ENCODE measurements at places on chromosomes 5 and 9.

DNA sequence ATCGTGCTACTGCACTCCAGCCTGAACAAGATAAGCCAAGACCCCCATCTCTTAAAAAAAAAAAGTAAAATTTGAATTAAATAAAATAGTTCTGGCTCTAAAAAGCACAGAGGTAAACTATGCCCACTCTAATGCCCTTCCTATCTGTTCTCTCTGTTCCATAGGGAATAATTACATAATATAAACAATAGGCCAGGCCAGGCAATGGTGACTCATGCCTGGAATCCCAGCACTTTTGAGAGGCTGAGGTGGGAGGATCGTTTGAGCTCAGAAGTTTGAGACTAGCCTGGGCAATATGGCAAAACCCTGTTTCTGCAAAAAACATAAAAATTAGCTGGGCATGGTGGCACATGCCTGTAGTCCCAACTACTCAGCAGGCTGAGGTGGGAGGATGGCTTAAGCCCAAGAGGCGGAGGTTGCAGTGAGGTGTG, 47.4 kb downstream of the MYO10 start:
- DNase-seq, result no peak

- no peak for DNase-seq
Observed at GRCh38 chr9:120869360-120869687, 7.7 kb downstream of the PHF19 start.

GRCh38 chr9:81720450-81721086, 31.2 kb upstream of the TLE1 start:
- no peak for DNase-seq

GRCh38 chr9:133460405-133461175, 812 bp downstream of the CACFD1 start:
- DNase-seq, result peak; percentile 77

DNA sequence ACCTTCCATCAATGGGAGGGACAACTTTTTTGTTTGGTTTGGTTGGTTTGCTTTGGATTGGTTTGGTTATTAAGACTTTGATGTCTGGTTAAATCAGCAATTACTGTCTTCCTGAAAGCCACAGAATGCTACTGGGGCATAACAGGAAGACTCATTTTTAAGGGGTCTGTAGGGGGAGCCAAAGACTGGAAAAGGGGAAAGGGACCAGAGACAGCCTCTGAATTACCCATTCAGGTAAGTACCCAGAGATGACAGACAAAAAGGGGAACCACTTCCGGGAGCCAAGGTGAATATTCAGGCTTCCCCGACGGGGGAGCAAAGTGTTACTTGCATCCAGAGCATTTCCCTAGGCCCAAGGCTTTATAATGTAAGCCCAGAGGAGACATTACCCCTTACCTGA, 4.6 kb upstream of the FEM1C start:
- DNase-seq, result no peak

DNA sequence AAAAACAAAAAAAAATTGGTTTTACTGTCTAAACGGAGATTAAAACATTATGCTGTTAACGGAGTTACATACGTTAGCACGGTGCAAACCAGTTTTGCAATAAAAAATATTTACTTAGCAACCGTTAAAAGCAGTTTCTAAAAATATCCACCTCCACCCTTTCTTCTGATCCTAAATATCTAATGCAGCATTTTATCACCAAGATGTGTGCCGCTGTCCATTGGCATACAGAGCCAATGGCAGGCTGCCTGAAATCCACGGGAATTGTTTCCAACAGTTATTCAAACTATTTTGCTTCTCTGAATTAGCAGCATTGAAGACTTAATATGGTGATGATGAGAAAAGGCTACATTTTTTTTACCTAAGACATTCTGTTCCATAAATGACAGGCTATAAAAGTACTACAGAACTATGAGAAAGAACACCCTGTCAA, 61.6 kb downstream of the CSNK1A1 start:
- DNase-seq, result no peak

DNA sequence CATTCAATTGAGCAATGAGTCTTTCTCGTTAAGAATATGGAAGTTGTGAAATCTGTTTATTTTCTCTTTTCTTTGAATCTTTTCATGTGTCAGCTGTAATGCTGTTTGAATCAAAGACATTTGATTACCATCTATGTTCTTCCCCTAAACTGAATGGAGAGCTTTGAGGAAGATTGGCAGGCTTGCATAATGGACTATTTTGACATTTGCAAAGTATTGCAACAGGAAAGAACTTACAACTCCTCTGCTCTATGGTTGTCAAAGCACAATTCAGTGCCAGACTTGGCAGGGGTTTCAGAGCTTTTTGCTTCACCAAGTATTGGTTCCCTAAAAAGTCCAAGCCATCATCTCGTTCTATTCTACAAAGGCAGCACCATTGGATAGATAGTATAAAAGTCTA, 549.0 kb upstream of the NUDT12 start:
- DNase-seq, result no peak

DNA sequence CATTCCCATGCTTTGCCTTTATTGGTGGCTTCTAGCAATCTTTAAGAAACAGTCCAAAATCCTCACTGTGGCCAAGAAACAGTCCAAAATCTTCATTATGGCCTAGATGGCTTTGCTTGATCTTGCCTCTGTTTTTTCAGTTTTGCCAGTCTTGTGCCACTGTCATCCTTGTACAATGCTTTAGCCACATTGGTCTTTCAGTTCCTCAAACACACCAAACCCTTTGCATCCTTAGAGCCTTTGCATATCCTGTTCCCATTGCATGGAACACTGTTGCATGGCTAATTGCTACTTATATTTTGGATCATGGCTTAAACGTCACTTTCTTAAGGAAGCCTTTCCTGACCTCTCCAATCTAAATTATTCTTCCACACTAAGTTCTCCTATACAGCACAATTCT, 22.1 kb downstream of the MRRF start:
- DNase-seq, result no peak

DNA sequence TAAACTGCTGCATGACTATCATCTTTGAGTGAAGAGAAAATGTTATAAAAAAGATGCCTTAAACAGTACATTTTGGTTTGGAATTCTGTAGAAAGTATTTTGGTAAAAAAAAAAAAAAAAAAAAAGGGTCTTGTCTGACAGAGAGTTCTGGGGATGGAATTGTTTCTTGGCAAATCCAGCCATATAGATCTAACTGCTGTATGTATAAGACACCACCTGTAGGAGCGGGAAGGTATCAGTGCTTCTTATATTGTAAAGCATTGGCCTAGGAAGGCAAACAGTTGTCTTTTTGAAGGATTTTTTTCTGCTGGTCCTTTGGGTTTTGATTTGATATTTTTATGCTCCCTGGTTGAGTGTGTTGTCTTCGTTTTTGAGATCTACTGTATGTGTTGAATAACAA, 2.8 kb downstream of the PURA start:
- DNase-seq, result no peak

GRCh38 chr5:139223481-139223880, 25.3 kb upstream of the SIL1 start:
- no peak for DNase-seq

DNA sequence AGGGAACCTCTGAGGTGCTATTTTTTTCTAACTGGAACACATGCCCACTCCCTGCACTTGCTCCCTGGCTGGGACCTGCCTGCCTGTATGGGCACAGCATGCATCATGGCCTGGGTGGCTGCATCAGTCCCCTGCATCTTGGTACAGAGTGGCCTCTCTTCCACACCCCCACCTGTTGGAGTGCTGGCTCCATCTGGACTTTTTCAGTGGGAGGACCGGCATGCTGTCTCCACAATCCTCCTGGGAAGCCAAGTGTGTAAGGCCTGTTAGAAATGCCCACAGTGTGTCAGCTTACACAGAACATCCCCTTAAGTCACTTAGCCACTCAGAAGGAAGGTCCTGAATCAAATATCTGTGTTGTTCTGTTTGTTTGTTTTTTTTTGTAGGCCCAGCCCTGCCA, 102.9 kb downstream of the MARCHF3 start:
- no peak for DNase-seq

DNA sequence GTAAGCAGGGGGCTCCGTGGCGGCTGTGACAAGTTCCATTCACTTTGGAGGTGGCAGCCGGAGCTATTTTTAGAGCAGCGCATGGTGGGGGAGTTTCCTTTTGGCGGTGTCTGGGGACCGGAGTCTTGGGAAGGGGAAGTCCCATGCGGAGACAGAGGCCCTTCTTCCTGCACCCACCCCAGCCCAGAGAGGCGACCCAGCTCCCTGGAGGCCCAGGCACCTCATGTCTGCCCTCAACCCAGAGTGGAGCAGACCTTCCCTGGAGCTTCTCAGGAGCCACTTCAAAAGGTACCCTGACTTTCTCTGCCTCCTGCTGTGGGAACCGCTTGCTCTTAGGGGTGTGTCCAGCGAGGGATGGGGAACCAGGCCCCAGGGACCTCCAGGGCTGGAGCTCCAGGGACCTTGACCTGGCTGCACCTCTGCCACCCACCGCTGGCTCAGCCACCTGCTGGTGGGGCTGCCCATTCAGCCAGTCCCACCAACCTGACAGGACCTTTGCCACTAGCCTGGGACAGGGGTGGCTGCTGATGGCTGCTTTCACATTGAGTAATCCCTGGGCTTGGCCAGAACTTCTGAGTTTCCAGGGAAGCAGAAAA, 34.1 kb downstream of the NEK6 start:
- peak; percentile 16 for DNase-seq

GRCh38 chr5:34496260-34496691, 159.9 kb upstream of the RAI14 start:
- no peak for DNase-seq

DNA sequence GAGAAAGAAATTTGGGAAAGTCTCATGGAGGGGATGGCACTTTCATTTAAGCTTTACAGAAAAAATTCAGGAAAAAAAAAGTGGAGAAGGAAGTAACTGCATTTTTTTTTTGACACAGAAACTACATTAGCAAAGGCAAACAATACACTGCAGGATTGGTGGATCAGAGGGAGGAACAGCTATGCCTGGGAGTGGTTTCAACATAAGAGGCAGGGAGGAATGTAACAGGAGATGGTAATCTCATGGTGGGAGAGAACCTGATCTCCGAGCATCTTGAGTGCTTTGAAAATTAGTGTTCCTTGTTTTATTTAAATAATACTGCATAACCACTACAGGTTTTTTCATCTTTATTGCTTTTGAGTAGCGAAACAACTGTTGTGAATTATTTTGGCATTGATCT, 249.4 kb downstream of the FAM170A start:
- no peak for DNase-seq

DNA sequence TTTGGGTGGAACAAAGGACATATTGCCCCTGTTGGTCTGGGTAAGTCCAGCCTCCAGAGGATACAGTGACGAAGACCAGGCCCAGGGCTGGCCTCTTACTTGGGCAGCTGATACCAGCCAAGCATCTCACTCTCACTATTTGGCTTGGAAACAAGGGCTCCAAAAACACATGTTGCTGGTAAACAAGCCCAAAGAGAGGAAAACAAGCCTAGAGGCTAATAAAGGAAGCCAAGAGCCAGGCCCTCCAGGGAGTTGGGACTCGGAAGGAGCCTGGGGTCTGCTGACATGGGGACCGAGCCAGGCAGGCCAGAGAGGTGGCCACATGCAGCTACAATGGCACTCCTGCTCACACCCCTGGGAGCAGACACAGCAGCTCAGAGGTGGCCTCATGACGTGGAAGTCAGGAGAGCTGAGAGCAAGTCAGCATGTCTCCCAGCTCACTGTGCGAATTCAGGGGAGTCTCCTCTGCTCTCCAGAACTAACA, 5.7 kb downstream of the SPARC start:
- DNase-seq, result no peak

DNA sequence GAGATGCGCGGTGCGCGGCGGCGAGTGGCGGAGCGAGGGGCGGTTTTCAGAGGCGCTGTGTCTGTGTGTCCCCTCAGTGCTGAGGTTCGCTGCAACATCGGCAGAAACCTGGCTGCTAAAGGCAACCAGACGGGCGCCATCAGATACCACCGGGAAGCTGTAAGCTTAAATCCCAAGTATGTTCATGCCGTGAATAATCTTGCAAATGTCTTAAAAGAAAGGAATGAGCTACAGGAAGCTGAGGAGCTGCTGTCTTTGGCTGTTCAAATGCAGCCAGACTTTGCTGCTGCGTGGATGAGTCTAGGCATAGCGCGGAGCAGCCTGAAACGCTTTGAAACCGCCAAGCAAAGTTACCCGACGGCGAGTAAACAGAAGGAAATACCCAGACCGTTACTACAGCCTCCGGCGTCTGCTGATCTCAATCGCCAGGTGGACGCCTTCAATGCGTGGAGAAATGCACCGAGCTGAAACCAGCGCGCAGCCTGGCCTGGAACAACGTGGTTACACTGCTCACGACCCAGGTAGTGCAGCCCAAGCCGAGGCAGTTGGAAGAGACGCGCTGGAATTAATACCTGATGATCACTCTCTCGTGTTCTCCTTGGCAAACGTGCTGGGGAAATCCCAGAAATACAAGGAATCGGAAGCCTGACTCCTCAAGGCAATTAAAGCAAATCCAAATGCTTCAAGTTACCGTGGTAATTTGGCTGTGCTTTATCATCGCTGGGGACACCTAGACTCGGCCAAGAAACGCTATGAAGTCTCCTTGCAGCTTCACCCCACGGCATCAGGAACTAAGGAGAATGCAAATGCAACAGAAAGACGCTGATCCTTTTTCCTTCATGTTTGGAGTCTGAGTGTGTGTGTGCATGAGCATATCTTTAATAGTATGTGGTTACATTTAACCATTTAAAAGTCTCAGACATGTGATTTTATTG, 15.9 kb downstream of the OR2V1 start:
- DNase-seq, result no peak

- no peak for DNase-seq
Observed at GRCh38 chr9:4413856-4414255, 76.4 kb upstream of the SLC1A1 start.

DNA sequence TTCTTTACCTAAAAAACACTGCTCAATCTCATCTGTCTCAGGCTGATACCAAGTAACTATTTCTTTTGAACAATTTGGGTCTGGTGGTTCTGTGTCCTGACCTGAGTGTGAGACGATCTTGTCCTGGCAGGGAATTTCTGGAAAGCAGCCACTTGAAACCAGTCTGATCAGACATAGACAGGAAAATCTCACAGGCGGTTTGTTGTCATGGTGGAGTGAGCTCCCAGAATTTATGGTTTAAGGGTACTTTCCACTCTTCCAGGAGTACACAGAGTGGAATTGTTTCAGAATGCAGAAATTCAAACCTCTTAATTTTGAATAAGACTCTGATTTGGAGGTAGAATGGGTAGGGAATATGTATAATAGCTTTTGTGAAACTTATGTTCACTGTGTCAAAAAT, 268.2 kb downstream of the ISL1 start:
- no peak for DNase-seq

- DNase-seq, result no peak
Observed at GRCh38 chr9:107914151-107914550, 424.6 kb upstream of the KLF4 start.

DNA sequence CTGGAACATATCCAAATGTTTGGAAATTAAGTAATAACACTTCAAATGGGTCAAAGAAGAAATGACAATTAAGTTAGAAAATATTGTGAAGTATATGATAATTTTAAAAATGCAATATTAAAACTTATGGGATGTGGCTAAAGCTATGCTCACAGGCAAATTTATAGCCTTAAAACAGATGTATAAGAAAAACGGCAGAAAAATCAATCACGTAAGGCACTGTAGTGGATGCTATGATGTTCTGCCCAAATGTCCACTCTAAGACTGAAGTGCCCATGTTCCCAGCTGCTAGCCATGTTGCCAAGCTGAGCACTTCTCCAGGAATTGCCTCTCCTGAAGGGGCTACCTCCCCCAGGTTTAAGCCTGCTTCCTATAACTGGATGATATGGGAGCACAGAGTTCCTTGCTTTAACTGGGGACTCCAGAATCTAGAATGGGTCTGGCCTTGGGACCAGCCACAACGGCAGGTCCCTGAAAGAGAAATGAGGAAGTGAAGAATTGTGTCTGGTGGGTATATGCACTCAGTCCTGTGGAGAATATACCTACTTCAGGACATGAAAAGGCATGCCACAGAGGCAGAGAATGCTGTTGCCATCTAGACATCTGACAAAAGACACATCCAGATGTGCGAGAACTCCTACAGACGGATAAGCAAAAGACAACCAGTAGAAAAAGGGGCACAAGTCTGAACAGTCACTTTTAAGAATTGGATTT, 78.2 kb upstream of the RXRA start:
- DNase-seq, result no peak
